H9 (cell line): ENCODE measurements at places on chromosomes 1 and 21.

GRCh38 chr21:45818276-45818903 is 163.2 kb upstream of the COL6A1 start:
- no peak overlapping the region for H3K4me3 ChIP-seq
- H3K27ac ChIP-seq, result no peak overlapping the region

- H3K36me3 ChIP-seq, result no peaks in the 10 kb centered on the region; the same call in 2 of the 3 replicates
- no peaks in the 10 kb centered on the region; the same call in 1 of the 2 replicates for H3K4me1 ChIP-seq
- H3K27ac ChIP-seq, result no peak overlapping the region
- H3K4me3 ChIP-seq, result no peak overlapping the region
Observed at GRCh38 chr1:26690157-26690556, 5.7 kb upstream of the ARID1A start.

- H3K4me1 ChIP-seq, result no peaks in the 10 kb centered on the region
- H3K27ac ChIP-seq, result no peak overlapping the region
- H3K27me3 ChIP-seq, result no peaks in the 10 kb centered on the region
Observed at GRCh38 chr1:119966020-119966419, 69.7 kb upstream of the ADAM30 start.

- peak within 1 kb of the TSS; percentile 88 for H3K4me3 ChIP-seq
- DNase-seq, result peak; percentile 84
- H3K27ac ChIP-seq, result no peak within 1 kb of the TSS
- H3K27me3 ChIP-seq, result no peaks in the 10 kb centered on the region
Observed at GRCh38 chr21:45404730-45405270, at the start of gene COL18A1. COL18A1 (plus strand) TSS chr21:45405165; CDS start chr21:45405231, 66 bp downstream.

GRCh38 chr1:86339014-86339812 is 56.9 kb downstream of the ODF2L start:
- H3K4me1 ChIP-seq, result no peaks in the 10 kb centered on the region
- H3K36me3 ChIP-seq, result no peaks in the 10 kb centered on the region
- H3K27ac ChIP-seq, result no peak overlapping the region
- H3K27me3 ChIP-seq, result no peaks in the 10 kb centered on the region
- H3K4me3 ChIP-seq, result no peak overlapping the region; the same call in 2 of the 3 replicates

DNA sequence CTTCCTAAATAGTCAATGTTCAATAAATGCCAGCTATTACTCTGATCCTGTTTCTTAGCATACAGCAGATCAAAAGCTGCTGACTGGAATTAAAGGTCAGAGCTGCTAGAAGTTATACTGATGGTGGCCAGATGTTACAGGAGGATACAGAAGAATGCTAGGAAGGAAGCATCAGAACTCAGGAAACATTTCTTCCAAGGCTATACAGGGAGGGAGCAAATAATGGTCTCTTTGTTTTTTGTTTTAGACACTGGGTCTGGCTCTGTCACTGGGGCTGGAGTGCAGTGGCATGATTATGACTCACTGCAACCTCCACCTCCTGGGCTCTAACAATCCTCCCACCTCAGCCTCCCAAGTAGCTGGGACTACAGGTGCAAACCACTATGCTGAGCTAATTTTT is 175.5 kb downstream of the RGS7 start:
- H3K27ac ChIP-seq, result no peak overlapping the region
- H3K4me3 ChIP-seq, result no peak overlapping the region
- no peaks in the 10 kb centered on the region for H3K27me3 ChIP-seq
- H3K4me1 ChIP-seq, result no peaks in the 10 kb centered on the region
- no peak for DNase-seq
- no peaks in the 10 kb centered on the region for H3K36me3 ChIP-seq

DNA sequence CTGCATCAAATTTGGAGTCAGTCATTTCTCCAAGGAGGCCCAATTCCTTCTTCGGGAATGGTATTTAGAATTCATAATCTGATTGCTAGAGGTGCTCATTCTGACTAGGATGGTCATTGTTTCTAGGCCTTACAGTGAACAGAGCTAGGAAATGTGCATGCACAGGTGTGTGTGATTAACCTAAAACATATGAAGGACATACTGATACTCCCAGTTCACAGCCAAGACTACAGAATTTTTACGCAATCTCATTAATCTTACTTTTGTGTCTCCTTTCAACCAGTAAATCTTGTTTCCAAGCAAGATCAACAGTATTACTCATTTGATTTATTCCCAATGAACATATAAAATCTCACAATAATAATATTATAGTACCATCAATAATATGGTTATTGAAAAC is 47.1 kb downstream of the NFASC start:
- H3K4me3 ChIP-seq, result no peak overlapping the region
- H3K36me3 ChIP-seq, result peaks cover 10% of the 10 kb centered on the region
- no peak overlapping the region for H3K27ac ChIP-seq
- H3K27me3 ChIP-seq, result no peaks in the 10 kb centered on the region

GRCh38 chr1:28134651-28135207 is 41.8 kb downstream of the PTAFR start:
- no peak overlapping the region for H3K4me3 ChIP-seq
- H3K4me1 ChIP-seq, result no peaks in the 10 kb centered on the region
- no peak for DNase-seq
- no peaks in the 10 kb centered on the region for H3K27me3 ChIP-seq
- no peaks in the 10 kb centered on the region for H3K36me3 ChIP-seq

DNA sequence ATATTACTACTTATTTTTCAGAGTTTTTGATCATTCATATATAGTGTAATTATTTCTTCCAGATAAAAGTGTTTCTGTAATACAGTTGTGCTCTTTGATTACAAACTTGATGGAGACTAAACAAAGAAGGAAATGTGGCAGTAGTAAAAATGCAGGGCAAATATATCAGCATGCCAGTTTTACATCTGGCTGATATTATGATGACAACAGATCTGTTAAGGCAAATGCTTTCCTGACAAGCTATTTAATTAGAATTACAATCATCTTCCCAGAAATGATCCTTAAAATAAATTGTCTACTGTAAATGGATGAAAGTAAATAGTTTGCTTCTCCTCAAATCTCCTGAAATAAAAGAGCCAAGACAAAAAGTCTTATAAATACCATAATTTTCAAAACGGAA is 1659.8 kb downstream of the BRINP3 start:
- H3K27ac ChIP-seq, result no peak overlapping the region
- no peaks in the 10 kb centered on the region for H3K27me3 ChIP-seq
- DNase-seq, result no peak
- no peak overlapping the region for H3K4me3 ChIP-seq

- H3K27me3 ChIP-seq, result no peaks in the 10 kb centered on the region; the same call in 1 of the 2 replicates
- H3K4me3 ChIP-seq, result no peak overlapping the region
- H3K36me3 ChIP-seq, result no peaks in the 10 kb centered on the region; the same call in 2 of the 3 replicates
- no peak overlapping the region for H3K27ac ChIP-seq
- no peaks in the 10 kb centered on the region; the same call in 1 of the 2 replicates for H3K4me1 ChIP-seq
Observed at GRCh38 chr21:41318218-41318617, 1.6 kb downstream of the FAM3B start.

GRCh38 chr1:92949937-92950817 is 11.1 kb downstream of the DIPK1A start:
- no peaks in the 10 kb centered on the region for H3K36me3 ChIP-seq
- H3K4me3 ChIP-seq, result no peak overlapping the region
- H3K27me3 ChIP-seq, result no peaks in the 10 kb centered on the region
- H3K4me1 ChIP-seq, result peaks cover 2% of the 10 kb centered on the region; the same call in 1 of the 2 replicates
- DNase-seq, result no peak
- H3K27ac ChIP-seq, result no peak overlapping the region

DNA sequence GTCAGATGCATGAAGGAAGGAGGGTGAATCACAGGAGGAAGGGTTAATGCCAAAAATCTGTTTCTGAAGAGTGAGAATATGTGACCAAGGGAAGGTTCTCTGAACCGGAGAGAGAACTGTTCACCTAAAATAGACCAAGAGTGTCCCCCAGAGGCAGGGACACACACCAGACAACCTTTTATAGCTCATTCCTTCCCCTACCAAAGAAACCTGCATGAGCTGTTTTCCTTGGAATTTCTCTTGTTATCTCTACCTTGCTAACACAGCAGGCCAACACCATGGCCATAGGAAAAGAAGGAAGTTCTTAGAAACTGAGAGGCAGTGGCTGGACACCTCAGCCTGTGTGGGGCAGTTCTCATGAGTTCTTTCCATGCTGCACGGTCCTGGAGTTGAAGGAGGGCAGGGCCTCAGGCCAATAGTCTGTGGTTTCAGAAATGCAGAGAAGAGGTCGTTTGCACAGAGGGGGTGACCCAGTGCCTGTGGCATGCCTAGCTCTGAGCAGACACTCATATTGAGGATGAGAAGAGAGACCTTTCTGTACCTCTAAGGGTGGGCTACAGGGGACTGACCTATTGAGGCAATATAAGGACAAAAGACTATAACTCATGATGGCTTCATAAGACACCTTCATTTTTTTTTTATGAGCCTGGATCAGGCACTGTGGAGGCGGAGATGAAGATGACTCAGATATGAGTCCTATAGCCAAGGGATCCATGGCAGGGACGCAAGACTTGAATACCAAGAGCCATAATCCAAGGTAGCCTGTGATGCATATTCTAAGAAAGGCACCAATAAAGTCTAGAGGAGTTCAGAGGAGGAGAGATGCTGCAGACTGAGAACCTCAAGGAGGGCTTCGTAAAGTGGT is 39.4 kb downstream of the IGFN1 start:
- H3K36me3 ChIP-seq, result no peaks in the 10 kb centered on the region
- H3K4me1 ChIP-seq, result 0 out of 2 replicates have a peak, but pooled peaks cover 2% of the 10 kb centered on the region
- DNase-seq, result no peak
- peaks cover 2% of the 10 kb centered on the region; the same call in 1 of the 2 replicates for H3K27me3 ChIP-seq
- no peak overlapping the region for H3K4me3 ChIP-seq

GRCh38 chr1:234735476-234735875 is 125.5 kb upstream of the IRF2BP2 start:
- no peak for DNase-seq
- H3K27me3 ChIP-seq, result no peaks in the 10 kb centered on the region
- no peak overlapping the region for H3K4me3 ChIP-seq
- no peak overlapping the region for H3K27ac ChIP-seq
- no peaks in the 10 kb centered on the region for H3K4me1 ChIP-seq

DNA sequence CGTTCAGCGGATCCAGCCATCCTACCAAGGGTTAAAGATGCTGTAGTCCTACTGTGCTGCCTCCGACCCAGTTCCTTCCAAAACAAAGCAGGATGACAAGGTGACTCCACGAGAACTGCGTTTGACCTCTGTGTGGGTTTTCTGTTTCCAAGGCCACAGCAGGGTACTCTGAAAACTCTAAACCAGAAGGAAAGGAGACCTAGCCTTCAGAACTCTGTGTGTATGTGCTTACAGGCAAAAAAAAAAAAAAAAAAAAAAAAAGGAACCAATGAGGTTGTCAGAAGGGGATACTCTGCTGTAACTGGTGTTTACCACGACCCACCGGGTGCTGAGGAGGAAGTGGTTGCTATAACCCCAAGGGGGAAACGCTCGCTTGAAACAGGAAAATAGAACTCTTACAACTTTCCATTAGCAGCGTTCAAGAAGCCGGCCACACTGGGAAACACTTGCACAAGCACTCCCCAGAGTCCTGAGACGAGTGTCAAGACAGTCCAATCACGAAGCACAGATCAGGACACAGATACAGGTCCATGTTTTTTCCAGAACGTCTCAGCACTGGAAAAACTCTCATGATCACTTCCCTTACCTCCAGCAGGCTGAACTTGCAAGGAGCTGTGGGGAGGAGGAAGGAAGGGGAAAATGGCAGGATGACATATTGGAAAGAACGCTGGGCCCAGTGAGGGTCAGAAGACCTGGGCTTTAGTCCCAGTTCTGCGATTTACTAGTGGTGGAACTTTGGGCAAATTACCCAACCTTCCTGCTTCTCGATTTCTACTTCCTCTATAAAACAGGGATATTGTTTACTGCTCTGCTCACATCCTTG is 64.0 kb downstream of the ITPKB start:
- no peaks in the 10 kb centered on the region for H3K36me3 ChIP-seq
- peaks cover 6% of the 10 kb centered on the region; the same call in 1 of the 2 replicates for H3K4me1 ChIP-seq
- no peak for DNase-seq
- H3K27ac ChIP-seq, result no peak overlapping the region
- no peaks in the 10 kb centered on the region; the same call in 1 of the 2 replicates for H3K27me3 ChIP-seq

DNA sequence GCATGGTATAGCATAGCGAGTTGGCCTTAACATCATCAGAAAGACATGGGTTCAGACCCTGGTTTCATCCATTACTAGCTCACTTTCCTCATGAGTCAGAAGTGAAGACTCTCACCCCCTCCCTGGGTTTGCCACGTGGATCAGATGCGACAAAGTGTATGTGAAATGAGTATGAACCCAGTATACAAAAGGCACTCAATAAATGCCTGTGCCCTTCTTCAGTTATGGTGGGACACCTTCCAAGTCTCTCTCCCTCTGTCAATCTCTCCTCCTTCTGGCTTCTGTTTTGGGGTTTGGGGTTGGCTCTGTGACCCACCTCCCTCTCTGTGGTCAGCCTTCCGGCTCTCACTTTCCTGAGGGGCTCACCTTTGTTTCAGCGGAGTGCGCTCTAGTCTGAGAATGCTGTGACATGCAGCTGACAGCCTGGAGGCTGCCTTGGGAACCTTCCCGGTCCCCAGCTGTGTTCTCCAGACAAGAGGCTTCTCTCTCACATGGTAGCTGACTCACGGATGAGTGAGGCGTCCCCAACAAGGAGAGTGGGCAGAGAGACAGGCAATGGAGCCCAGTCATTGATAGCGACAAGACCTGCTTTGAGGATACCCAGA is 155.0 kb upstream of the EDN2 start:
- H3K27me3 ChIP-seq, result no peaks in the 10 kb centered on the region
- H3K36me3 ChIP-seq, result no peaks in the 10 kb centered on the region
- H3K4me1 ChIP-seq, result no peaks in the 10 kb centered on the region
- H3K27ac ChIP-seq, result no peak overlapping the region
- DNase-seq, result no peak

GRCh38 chr1:38285807-38286530 is 239.4 kb upstream of the POU3F1 start:
- no peaks in the 10 kb centered on the region for H3K4me1 ChIP-seq
- no peaks in the 10 kb centered on the region for H3K36me3 ChIP-seq
- no peak for DNase-seq
- H3K27me3 ChIP-seq, result no peaks in the 10 kb centered on the region
- H3K4me3 ChIP-seq, result no peak overlapping the region
- H3K27ac ChIP-seq, result no peak overlapping the region
